ENCODE measurements at places on chromosomes 3 and 15.
A peak's percentile ranks its signal among the peaks of the same experiment; 100 is the strongest.

DNA sequence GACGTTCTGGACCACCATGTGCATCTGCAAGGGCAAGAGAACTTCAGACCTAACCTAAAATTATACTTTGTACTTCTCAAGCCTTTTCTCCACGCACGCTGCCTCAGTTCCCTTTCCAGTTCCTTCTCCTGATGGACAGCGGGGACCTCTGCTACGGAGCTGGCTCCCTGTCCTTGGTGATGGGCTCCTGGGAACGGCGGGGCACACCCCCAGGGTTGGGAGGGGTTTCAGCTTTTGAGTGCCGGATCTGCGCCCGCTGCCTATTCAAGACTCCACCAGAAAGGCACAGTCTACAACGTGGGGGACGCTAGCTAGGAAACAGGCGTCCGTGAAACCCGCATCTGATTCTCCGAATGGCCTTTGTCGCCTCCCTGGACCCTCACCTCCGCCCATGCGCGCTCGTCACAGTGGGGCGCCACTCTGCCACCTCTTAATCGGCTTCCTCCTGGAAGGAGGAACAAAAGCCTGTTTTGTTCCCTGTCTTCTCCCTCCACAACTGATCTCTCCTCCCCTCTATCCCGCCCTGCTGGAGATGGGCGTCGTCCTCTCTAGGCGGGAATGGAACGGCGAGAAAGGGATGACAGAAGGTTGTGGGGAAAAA lies 2.2 kb downstream of the GPR149 start:
- H3K4me1 ChIP-seq = peaks cover 20% of the 10 kb centered on the region
- no peak overlapping the region for H3K27ac ChIP-seq
- no peaks in the 10 kb centered on the region for H3K36me3 ChIP-seq

- no peaks in the 10 kb centered on the region for H3K36me3 ChIP-seq
- H3K4me1 ChIP-seq = no peaks in the 10 kb centered on the region
- no peak overlapping the region for H3K4me3 ChIP-seq
- no peak for DNase-seq
Observed at GRCh38 chr3:177795859-177796258, 598.6 kb upstream of the TBL1XR1 start.

- H3K4me3 ChIP-seq = no peak overlapping the region
- no peak overlapping the region for H3K27ac ChIP-seq
- H3K27me3 ChIP-seq = no peaks in the 10 kb centered on the region
- no peaks in the 10 kb centered on the region for H3K36me3 ChIP-seq
Observed at GRCh38 chr3:146128179-146128578, 32.8 kb downstream of the PLOD2 start.

DNA sequence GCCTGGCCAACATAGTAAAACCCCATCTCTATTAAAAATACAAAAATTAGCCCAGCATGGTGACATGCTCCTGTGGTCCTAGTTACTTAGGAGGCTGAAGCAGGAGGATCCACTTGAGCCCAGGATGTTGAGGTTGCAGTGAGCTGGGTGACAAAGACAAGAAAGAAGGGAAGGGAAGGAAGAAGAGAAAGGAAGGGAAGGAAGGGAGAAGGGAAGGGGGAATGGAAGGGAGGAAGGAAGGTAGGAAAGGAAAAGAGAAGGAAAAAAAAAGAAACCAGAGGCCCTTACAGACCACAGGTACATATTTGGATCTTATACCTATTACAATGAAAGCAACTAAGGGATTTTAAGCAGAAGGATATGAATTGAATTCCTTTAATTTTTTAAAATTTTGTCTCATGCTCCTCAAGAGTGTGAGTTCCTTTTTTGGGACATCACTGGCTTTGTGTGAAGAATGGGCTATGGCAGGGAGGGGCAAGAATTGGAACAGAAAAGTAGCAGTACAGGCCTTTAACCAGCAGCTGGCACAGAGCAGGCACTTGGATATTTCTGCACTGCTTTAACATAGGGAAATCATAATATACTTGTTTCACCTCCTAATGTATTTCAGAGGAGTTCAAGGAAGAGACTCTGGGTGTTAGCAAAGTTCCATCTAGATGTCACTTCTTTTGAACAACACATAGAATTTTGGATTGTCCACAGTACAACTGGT lies 7.9 kb downstream of the RAB27A start:
- no peaks in the 10 kb centered on the region for H3K36me3 ChIP-seq
- no peak for DNase-seq
- no peak overlapping the region for H3K4me3 ChIP-seq
- H3K27me3 ChIP-seq = no peaks in the 10 kb centered on the region
- H3K4me1 ChIP-seq = peaks cover 46% of the 10 kb centered on the region

GRCh38 chr3:41317718-41318117 lies 118.4 kb downstream of the CTNNB1 start:
- no peak overlapping the region for H3K27ac ChIP-seq
- no peaks in the 10 kb centered on the region for H3K27me3 ChIP-seq
- no peak overlapping the region for H3K4me3 ChIP-seq
- no peaks in the 10 kb centered on the region for H3K36me3 ChIP-seq

DNA sequence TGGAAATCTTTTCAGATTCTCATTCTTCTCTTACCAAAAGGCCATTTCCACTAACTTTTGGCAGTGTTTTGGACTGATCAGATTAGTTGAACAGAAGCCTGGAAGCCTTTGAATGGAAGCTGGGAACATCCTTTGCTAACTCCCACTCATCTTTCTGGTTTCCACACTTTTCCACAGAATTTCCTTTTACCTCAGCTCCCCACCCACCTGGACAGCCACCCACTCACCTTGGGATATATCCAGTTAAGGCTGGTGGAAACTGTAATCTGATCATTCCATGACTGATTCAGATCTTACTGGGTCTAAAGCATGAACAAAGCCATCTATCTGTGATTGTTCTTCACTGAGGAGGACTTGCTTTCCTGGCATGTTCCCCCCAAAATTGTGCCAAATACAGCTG lies 119.5 kb downstream of the CCNL1 start:
- no peak overlapping the region for H3K27ac ChIP-seq
- H3K4me1 ChIP-seq = no peaks in the 10 kb centered on the region
- DNase-seq = no peak
- no peak overlapping the region for H3K4me3 ChIP-seq

DNA sequence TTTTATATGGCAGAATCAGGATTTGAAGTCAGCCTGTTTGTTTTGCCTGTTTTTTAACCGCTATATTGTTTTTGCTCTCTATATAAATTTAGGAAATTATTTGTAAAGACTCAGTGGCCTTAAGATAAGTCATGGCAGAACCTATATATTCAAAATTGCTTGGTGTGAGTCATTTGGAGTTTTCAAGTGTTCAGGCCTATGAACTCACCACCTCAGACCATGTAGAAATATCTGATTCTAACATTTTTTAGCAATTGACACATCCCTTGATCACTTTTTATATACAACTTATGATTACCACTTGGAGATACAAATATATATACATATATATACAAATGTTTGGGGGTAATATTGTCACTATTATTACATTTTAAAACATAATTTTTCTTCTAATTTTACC lies 95.7 kb downstream of the VGLL3 start:
- no peak overlapping the region for H3K4me3 ChIP-seq
- H3K27ac ChIP-seq = no peak overlapping the region
- no peaks in the 10 kb centered on the region for H3K36me3 ChIP-seq
- H3K4me1 ChIP-seq = no peaks in the 10 kb centered on the region
- no peaks in the 10 kb centered on the region for H3K27me3 ChIP-seq

- DNase-seq = no peak
- no peaks in the 10 kb centered on the region for H3K27me3 ChIP-seq
- no peaks in the 10 kb centered on the region for H3K4me1 ChIP-seq
Observed at GRCh38 chr3:173465898-173466678, 68.5 kb downstream of the NLGN1 start.

GRCh38 chr3:59117396-59117795 lies 67.6 kb upstream of the CFAP20DC start:
- H3K4me3 ChIP-seq = no peak overlapping the region
- no peaks in the 10 kb centered on the region for H3K36me3 ChIP-seq
- H3K4me1 ChIP-seq = no peaks in the 10 kb centered on the region
- no peaks in the 10 kb centered on the region for H3K27me3 ChIP-seq
- H3K27ac ChIP-seq = no peak overlapping the region
- DNase-seq = no peak

GRCh38 chr3:138469874-138470273 lies 35.5 kb downstream of the ESYT3 start:
- H3K4me3 ChIP-seq = no peak overlapping the region
- no peaks in the 10 kb centered on the region for H3K36me3 ChIP-seq
- no peak for DNase-seq

GRCh38 chr3:37856381-37856780 lies 5.3 kb upstream of the CTDSPL start:
- H3K4me3 ChIP-seq = no peak overlapping the region
- H3K36me3 ChIP-seq = no peaks in the 10 kb centered on the region
- peaks cover 16% of the 10 kb centered on the region for H3K4me1 ChIP-seq
- no peak for DNase-seq
- H3K27ac ChIP-seq = no peak overlapping the region

DNA sequence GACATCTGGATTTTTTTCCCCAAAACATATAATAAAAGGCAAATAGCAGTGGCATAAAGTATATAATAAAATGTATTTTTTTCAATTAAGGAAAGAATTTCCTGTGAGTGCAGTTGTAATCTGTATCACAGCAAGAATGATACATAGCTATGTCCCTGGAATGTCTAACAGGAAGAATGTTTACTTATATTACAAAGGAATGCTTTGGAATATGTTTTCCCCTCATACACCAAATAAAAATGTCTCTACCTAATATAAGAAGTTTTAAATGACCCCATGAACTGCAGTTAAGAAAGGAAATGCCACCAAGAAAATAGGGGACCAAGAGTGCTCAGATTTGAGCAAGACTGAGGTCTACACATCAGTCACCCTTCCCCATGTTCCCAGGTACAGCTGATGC lies 38.0 kb upstream of the ATP11B start:
- DNase-seq = no peak
- peaks cover 10% of the 10 kb centered on the region for H3K4me1 ChIP-seq
- no peak overlapping the region for H3K27ac ChIP-seq
- no peaks in the 10 kb centered on the region for H3K27me3 ChIP-seq
- no peaks in the 10 kb centered on the region for H3K36me3 ChIP-seq

- no peak overlapping the region for H3K4me3 ChIP-seq
- H3K4me1 ChIP-seq = peaks cover 4% of the 10 kb centered on the region
- H3K36me3 ChIP-seq = no peaks in the 10 kb centered on the region
- H3K27me3 ChIP-seq = no peaks in the 10 kb centered on the region
Observed at GRCh38 chr3:45628746-45629145, 34.2 kb downstream of the LIMD1 start.

DNA sequence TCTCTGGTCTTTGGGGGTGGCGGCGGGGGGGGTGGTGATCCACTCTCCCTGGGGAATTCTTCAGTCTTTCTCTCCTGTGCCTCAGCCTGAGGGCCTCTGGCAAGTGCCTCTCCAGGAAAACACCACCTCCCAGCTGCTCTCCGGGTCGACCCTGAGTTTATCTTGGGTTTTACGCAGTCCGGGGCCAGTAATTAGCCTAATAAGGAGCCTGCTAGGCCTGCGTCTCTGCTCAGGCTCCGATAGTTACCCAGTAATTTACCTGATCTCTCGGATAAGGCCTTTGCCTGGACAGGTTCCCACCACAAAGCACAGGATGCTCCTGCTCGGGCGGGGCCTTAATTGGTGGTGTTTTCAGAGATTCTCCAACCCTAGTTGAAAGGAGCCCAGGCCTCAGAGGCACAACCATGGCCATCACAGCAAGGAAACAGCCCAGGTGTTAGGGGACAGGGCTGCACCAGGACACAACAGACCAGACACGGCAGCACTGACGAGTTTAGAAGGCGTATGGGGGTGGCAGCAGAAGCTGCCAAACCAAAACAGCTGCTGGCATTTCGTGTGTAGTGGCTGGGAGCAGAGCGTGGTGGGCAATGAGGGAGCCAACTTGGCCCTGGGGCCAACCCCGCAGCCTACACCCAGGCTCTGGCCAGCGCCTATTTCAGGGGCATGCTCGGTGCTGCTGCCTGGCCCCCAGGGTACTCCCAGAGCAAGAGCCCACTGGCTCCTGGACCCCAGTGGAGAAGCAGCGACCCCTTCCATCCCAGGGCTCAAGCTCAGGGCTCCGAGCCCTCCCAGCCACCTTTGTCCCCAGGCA lies 71.4 kb downstream of the KLF13 start:
- no peaks in the 10 kb centered on the region for H3K36me3 ChIP-seq
- no peak overlapping the region for H3K4me3 ChIP-seq
- peak overlapping the region; percentile 69 for H3K27ac ChIP-seq
- H3K4me1 ChIP-seq = peaks cover 30% of the 10 kb centered on the region
- H3K27me3 ChIP-seq = no peaks in the 10 kb centered on the region
- no peak for DNase-seq

- no peaks in the 10 kb centered on the region for H3K27me3 ChIP-seq
- H3K36me3 ChIP-seq = no peaks in the 10 kb centered on the region
- DNase-seq = no peak
Observed at GRCh38 chr15:31302778-31303725, 23.6 kb upstream of the KLF13 start.

- no peak overlapping the region for H3K4me3 ChIP-seq
- H3K4me1 ChIP-seq = no peaks in the 10 kb centered on the region
- no peaks in the 10 kb centered on the region for H3K36me3 ChIP-seq
- no peak overlapping the region for H3K27ac ChIP-seq
Observed at GRCh38 chr15:78255421-78256043, 8.8 kb upstream of the DNAJA4 start.

DNA sequence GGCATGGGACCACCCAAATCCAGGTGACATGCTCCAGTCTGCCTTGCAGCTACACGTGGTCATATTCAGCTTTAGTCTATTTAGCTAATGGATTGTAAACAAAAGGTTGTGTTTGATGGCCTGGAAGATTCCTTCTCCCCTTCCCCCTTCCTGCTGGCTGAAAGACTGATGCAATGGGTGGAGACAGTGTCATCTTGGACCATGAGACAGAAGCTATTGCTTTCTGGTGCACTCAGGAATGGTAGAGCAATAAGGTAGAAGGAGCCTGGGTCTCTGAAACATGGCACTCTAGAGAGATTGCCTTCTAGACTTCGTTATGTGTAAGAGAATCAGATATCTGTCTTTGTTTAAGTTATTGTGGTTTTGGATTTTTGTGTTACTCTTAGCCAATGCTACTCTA lies 25.7 kb upstream of the PTX3 start:
- H3K4me1 ChIP-seq = no peaks in the 10 kb centered on the region
- no peak overlapping the region for H3K4me3 ChIP-seq
- H3K27me3 ChIP-seq = no peaks in the 10 kb centered on the region
- no peaks in the 10 kb centered on the region for H3K36me3 ChIP-seq

DNA sequence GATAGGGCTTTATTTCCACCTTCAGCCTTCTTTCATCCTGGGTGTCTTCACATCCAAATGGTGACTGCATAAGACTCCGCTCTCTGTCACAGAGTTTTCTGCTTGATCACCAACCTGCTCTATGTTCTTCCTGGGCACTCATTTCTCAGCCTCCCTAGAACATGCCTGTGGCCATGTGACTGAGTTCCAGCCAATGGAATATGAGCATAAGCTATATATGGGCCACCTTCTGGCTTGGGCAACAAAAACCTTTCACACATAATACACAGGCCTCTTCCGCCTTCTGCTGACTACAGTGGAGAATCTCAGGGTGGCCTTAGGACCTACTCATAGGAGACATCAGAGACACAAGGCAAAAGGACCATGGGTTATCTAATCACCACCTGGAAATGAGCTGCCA lies 51.2 kb upstream of the MED12L start:
- H3K4me1 ChIP-seq = no peaks in the 10 kb centered on the region
- H3K36me3 ChIP-seq = no peaks in the 10 kb centered on the region
- no peak for DNase-seq
- H3K27me3 ChIP-seq = no peaks in the 10 kb centered on the region
- no peak overlapping the region for H3K4me3 ChIP-seq

- no peak for DNase-seq
- H3K4me3 ChIP-seq = no peak overlapping the region
- H3K4me1 ChIP-seq = peaks cover 11% of the 10 kb centered on the region
- no peaks in the 10 kb centered on the region for H3K36me3 ChIP-seq
Observed at GRCh38 chr3:107521469-107522059, 1.2 kb upstream of the BBX start.

GRCh38 chr3:126358038-126358815 lies 1.0 kb upstream of the KLF15 start:
- H3K4me1 ChIP-seq = peaks cover 37% of the 10 kb centered on the region
- peak; percentile 54 for DNase-seq
- no peak overlapping the region for H3K4me3 ChIP-seq
- H3K27me3 ChIP-seq = no peaks in the 10 kb centered on the region
